ENCODE measurements at places on chromosomes 5 and 9. TPM values are rescaled to one million over a fixed set of nuclear protein-coding genes. Genes with fewer than 3 reads are reported as not detected.

The KIF4B gene
- 0.12 TPM for total RNA-seq

The SLC34A3 gene
- total RNA-seq: 3.0 TPM

The FSD1L gene
- total RNA-seq: 10.5 TPM

The KIAA1958 gene
- total RNA-seq: 22.1 TPM

The PCDHB3 gene
- 5.3 TPM for total RNA-seq

The NUTM2G gene
- not detected for total RNA-seq

The RMI1 gene
- total RNA-seq: 11.3 TPM

The GMCL2 gene
- not detected for total RNA-seq

The CTNND2 gene
- 1.1 TPM for total RNA-seq

The SLC46A2 gene
- total RNA-seq: 0.64 TPM

The LHX6 gene
- total RNA-seq: 3.0 TPM

The CFAP77 gene
- total RNA-seq: 0.64 TPM

The RASEF gene
- 6.1 TPM for total RNA-seq

The SPATA31C1 gene
- total RNA-seq: 0.18 TPM

The CRHBP gene
- total RNA-seq: 33.6 TPM

The CKMT2 gene
- total RNA-seq: 62.2 TPM

The ECM2 gene
- total RNA-seq: 28.6 TPM

The C9orf50 gene
- 0.70 TPM for total RNA-seq

The DEPDC1B gene
- total RNA-seq: 21.2 TPM

The DHX29 gene
- total RNA-seq: 34.0 TPM

The CCL28 gene
- total RNA-seq: 4.0 TPM

The GLRA1 gene
- total RNA-seq: not detected

The GRXCR2 gene
- 0.29 TPM for total RNA-seq

The CDH9 gene
- 10.2 TPM for total RNA-seq

The MYMK gene
- 2.8 TPM for total RNA-seq

Measured in metanephros (tissue), 2 donors.